A375 (cell line): ENCODE measurements at places on chromosomes 7 and 10. TPM values are rescaled to one million over a fixed set of nuclear protein-coding genes. Genes with fewer than 3 reads are reported as not detected.

The AKR1C4 gene
- not detected in 2 replicates for total RNA-seq

The ARHGAP21 gene
- 32.5 and 33.8 TPM in 2 replicates for total RNA-seq

The VAX1 gene
- 0.41 and 0.61 TPM in 2 replicates for total RNA-seq

The PLPP4 gene
- total RNA-seq: 3.2 and 7.1 TPM in 2 replicates

The GIMAP5 gene
- not detected in 2 replicates for total RNA-seq
